ENCODE measurements at places on chromosomes 13 and 19.

GRCh38 chr19:56312787-56313657 is 1.6 kb downstream of the ZSCAN5A start:
- no peak for DNase-seq

GRCh38 chr13:110415669-110416068 is 108.6 kb downstream of the COL4A2 start:
- DNase-seq: no peak

DNA sequence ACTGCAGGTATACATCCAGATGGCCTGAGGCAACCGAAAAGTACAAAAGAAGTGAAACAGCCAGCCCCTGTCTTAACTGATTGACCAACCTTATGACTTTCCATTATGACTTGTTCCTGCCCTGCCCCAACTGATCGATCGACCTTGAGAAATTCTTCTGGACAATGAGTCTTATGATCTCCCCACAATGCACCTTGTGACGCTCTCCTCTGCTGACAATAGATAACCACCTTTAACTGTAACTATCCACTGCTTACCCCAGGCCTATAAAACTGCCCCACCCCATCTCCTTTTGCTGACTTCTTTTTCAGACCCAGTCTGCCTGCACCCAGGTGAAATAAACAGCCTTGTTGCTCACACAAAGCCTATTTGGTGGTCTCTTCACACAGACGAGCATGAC is 11.2 kb downstream of the ZNF83 start:
- DNase-seq: no peak

GRCh38 chr13:109412283-109412901 is 374.0 kb downstream of the IRS2 start:
- DNase-seq: no peak

GRCh38 chr13:83423861-83424260 is 458.4 kb downstream of the SLITRK1 start:
- no peak for DNase-seq

GRCh38 chr19:38392707-38393308 is 4.3 kb downstream of the SPRED3 start:
- no peak for DNase-seq

GRCh38 chr19:20165971-20166592 is 932 bp upstream of the ZNF486 start:
- DNase-seq: no peak

DNA sequence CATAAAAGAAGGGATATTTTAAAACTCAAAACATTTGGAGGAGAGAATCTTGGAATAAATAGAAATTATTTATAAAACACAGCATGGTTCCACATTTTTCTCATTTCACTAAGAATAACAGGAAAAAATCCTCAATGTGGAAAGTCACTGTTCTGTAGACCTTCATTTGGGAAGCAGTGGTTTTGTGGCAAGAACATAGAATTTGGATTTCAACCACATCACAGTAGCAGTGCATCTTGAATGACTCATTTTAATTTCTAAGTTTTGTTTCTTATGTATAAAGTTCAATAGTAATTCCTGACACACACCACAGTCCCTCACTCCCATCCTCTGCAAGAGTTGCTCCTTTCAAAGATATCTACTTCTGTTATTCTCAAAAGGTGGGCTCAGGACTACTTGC is 264.0 kb downstream of the ENOX1 start:
- no peak for DNase-seq

DNA sequence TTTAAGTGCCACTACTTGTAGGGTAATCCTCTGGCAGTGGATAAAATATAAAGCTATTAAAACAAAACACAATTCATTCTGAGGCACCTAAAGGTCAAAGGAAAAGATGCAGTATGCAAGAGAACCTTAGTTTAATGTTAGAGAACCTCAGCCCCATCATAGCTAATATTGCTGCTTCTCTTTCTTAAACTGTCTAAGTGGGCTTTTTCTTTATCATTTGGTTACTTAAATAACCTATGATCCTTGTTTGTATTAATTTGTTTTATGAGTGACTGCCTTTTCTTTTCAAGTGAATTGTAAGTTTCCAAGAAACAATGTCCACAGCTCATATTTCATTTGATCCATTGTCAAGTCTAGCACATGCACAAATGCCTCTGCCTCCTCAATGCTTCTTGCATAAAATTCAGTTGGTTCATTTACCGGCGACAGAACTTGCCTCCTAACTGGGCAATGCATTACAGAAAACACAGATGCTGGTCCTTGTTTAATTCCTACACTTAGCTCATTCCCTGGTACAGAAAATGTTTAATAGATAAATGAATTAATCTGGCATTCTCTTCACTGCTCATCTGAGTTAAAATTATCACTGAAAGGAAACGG is 1049.8 kb downstream of the OLFM4 start:
- DNase-seq: no peak

GRCh38 chr19:1243768-1244692 is 2.5 kb downstream of the ATP5F1D start:
- DNase-seq: peak; percentile 77

- no peak for DNase-seq
Measured at GRCh38 chr13:95479731-95480130, 72.8 kb upstream of the CLDN10 start.

DNA sequence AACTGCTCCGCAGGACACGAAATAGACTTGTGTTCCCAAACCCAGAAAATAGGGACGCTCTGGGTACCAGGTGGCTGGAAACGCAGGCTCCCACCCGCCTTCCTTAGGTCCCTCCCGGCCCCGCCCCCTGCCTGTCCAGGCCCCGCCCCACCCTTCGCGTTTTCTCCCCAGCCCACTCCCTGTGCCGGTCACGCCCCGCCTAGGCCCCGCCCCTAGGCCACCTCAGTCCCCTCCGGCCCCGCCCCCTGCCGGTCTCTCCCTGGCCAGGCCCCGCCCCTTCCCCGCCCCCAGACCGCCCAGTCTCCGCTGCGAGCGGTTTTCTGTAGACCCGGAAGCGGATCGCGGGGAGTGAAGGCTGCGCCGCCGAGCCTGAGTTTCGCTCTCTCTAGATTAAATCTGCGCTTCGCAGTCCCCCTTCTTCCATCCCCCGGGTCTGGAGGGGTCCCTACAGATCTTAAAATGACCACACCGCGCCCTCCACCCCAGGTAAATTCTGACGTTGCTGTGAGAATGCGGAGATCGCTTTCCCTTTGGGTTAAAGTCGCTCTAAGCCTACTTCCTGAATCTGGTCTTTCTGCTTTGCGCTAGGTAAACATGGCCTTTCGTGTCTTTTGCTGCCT is 3.7 kb upstream of the ZNF665 start:
- peak; percentile 53 for DNase-seq

DNA sequence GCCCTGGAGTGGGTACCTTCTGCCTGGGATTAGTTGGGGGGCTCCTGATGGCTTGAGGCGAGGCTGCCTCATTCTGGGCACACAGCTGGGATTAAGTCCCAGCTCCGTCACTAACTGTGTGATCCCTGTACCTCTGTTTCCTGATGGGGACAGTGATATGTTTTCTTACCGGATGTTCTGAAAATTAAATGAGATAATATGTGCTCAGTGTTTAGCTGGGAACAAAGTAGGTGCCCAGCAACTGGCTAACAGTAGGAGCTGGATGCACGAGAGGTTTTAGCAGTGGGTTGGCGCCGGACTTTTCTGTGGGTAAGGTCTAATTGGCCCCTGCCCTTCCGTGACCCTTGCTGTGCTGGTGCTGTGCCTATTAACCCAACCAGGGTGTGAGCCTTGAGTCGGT is 203.4 kb downstream of the URI1 start:
- DNase-seq: no peak

- no peak for DNase-seq
Measured at GRCh38 chr13:62302341-62302740, 886.7 kb upstream of the PCDH20 start.

GRCh38 chr13:114130837-114131582 is 1.4 kb downstream of the RASA3 start:
- no peak for DNase-seq

GRCh38 chr13:80824229-80824628 is 483.3 kb upstream of the SPRY2 start:
- DNase-seq: no peak

DNA sequence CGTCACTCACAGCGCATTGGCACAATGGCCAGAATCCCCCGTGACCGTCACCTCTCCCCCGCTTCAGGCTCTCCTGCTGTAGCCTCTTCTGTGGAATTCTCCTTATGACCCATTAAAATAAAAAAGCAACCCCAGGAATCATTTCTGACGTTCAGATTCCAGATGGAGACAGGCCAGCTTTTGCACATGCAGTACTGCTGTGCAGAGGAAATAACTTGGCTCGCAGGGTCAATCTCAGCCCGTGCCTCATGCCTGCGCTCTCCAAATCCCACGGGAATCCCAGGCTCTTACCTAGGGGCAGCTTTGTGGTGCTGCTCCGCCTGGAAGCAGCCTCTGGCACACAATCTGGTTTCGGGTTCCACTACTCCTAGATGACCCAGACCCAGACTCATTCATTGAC is 32.7 kb upstream of the SOX1 start:
- no peak for DNase-seq

- no peak for DNase-seq
Measured at GRCh38 chr13:76937281-76937820, 11.0 kb upstream of the ACOD1 start.

- no peak for DNase-seq
Measured at GRCh38 chr13:80237646-80238045, 103.3 kb downstream of the SPRY2 start.

DNA sequence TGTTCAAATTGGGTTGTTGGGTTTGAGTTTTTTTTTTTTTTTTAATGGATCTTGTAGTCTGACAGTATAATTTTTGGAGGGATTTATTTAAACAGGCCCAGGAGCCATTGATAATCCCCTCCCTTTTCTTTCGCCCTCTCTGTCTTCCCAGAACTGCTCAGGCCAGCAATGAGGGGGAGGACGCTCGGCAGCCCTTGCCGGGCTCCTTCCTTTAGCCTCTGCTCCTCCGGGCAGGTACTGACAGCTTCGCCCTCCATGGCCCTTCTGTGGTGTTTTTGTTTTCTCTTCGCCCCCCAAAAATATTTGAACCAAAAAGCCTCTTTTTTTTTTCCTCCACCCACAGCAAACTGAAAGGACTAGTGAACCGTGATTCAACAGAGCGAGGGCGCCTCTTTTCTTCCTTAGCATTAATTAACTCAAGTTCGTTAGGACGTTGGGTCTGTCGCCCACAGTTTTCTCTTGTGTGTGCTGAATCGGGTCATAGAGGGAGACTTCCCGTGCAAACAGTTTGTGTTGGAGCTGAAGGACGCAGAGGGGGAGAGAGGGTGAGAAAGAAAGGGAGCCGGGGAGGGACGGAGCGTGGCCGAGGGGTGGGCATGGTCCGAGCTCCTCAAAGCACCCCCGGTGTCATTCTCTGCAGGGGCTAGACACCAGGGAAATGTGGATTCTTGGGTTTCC is 21.5 kb downstream of the NFIX start:
- no peak for DNase-seq

DNA sequence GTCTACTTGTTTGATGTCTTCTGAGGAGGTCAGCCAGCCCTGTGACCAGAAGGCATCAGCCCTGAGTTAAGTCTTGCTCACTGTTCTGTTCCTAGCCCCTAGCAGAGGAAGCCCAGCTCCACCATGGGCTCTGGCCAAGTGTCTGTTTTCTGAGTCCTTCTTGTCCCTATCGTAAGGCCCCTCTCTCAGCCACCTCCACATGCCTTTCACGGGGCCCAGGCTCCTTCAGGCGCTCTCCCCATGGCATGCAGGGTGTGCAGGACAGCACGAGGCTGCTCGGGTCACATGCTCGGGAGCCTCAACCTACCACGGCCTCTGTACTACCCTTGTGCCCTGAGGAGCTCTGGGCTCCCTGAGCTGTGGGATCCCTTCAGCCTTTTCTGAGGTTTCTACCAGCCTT is 47.8 kb upstream of the LATS2 start:
- no peak for DNase-seq

DNA sequence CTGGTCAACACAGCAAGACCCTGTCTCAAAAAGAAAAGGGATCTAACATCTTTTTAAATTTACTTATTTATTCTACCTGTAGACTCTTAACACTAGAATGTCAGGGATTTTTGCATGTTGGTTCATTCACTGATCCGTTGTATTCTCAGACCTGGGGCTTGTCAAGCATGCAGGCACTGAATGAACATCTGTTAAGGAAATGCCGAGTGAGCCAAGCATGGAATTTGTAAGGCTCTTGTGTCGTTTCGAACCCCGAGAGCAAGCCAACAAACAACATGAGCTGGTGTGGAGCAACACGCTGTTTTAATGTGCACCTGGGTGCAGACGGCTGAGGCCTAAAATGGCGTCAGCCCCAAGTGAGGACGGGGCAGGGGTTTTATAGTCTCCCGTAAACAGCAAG is 10.0 kb upstream of the OR1M1 start:
- no peak for DNase-seq
